ENCODE measurements at places on chromosomes 7 and 10. TPM values are rescaled to one million over a fixed set of nuclear protein-coding genes. Genes with fewer than 3 reads are reported as not detected.

Gene PNLIP
- total RNA-seq: not detected

Gene ZNF736
- total RNA-seq: 22.8 TPM

Gene EFCAB10
- total RNA-seq: not detected

Gene VSTM4
- 0.09 TPM for total RNA-seq

Gene RAB18
- total RNA-seq: 71.1 TPM

Gene ATOH7
- total RNA-seq: not detected

Gene CSTF2T
- total RNA-seq: 29.3 TPM

Gene ODAD2
- total RNA-seq: not detected

Gene COL17A1
- total RNA-seq: not detected

DNA sequence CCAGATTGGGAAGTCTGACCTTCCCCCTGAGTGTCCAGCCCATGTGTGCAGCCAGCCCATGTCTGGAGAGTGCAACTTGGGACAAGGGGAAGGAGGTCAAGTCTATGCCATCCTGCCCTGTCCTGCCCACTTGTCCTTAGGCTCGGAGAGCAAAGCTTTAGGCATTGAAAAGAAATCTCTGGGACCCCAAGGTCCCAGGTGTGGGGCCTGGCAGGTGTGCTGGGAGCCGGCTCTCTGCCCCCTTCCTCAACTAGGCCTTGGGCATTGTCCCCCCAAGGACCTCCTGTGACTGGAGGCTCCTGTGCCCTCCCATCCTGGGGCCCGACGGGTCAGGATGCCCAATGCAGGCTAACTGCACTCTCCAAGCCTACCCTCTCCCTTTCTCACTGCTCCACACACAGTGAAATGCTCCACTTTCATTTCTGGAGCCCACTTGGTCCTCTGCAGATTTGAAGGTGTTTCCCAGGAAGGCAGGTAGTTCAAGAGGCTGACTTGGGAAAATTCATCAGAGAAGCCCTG lies 124.7 kb downstream of the PTPN20 start:
- no peaks in the 10 kb centered on the region for H3K4me1 ChIP-seq
- no peak for DNase-seq
- no peak overlapping the region for H3K27ac ChIP-seq
- H3K27me3 ChIP-seq: no peaks in the 10 kb centered on the region
- H3K36me3 ChIP-seq: no peaks in the 10 kb centered on the region

DNA sequence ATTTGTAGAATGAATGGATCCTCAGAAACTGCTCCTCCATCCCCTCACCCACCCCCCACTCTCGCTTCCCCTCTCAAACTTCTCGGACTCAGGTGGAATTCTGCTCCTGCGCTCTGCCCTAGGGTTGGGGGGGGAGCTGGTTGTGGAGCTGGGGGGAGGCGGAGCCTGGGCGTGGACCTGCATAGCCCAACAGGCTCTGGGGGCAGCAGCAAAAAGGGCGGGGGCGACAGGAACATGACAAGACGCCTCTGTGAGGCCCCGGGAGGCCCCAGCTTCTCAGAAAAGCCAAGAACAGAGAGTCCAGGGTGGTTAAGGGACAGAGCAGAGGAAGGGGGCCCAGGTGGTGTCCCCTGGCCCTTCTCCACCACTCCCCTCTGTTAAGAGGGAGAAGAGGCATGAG lies 3.5 kb downstream of the TSC22D4 start:
- no peak for DNase-seq
- peak overlapping the region; percentile 66 for H3K4me3 ChIP-seq
- H3K36me3 ChIP-seq: peaks cover 26% of the 10 kb centered on the region
- H3K4me1 ChIP-seq: peaks cover 52% of the 10 kb centered on the region
- peak overlapping the region; percentile 90 for H3K27ac ChIP-seq

- no peak overlapping the region for H3K27ac ChIP-seq
- DNase-seq: no peak
- H3K27me3 ChIP-seq: no peaks in the 10 kb centered on the region
- H3K4me3 ChIP-seq: no peak overlapping the region
- H3K36me3 ChIP-seq: no peaks in the 10 kb centered on the region
Observed at GRCh38 chr7:32244806-32245345, 174.7 kb upstream of the PDE1C start.

DNA sequence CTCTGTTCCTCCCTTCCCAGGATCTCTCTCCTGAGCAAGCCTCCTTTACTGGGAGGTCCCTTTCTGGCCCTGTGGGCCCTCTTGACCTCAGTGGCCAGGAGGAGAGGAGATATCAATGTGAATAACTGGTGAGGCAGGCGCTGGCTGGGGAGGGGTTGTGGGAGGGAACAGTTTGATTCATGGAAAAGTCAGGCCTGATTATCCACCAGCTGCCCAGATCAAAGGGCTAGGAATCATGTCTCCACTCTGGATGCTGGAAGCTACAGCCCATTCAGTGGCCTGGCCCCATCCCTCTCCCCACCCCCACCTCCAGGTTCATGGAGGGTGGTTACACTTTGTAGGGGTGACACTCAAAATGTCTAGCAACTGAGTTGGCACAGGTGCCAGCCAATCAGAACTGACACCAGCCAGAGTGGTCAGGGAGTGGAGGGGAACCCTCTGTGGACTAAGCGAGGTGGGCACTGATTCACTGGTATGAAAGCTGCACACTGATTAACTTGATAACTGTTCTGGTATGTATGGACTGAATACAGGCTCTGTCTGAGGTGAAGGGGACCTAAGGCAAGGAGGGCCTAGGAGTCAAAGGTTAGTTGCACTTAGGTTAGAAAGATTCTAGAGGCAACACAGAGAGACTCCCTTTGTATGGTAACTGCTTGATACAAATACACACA lies 4.8 kb downstream of the PRRT4 start:
- no peak overlapping the region for H3K27ac ChIP-seq
- no peak for DNase-seq
- no peak overlapping the region for H3K4me3 ChIP-seq

DNA sequence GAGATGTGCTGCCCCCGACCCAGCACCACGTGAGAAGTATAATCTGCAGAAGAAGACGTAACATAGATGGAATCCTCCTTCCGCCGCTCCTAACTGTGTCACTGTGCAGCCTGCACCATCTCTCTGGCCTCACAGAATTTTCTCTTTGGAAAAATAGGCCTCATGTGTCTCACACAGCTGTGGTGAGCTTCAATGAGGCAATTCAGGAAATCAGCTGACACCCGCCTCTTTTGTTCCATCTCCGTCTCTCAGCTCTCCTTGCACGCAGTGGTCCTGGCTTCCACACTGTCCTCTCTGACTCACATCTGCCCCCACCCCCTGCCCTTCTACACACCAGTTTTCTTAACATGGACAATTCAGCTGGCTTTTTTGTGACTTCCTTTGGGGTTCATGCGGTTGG lies 7.2 kb downstream of the C10orf90 start:
- no peaks in the 10 kb centered on the region for H3K27me3 ChIP-seq
- no peaks in the 10 kb centered on the region for H3K36me3 ChIP-seq
- H3K4me3 ChIP-seq: no peak overlapping the region
- H3K27ac ChIP-seq: no peak overlapping the region
- no peaks in the 10 kb centered on the region for H3K4me1 ChIP-seq
- no peak for DNase-seq

- H3K4me1 ChIP-seq: no peaks in the 10 kb centered on the region
- H3K27me3 ChIP-seq: peaks cover 3% of the 10 kb centered on the region
- no peak for DNase-seq
Observed at GRCh38 chr10:6877722-6878392, 297.8 kb upstream of the PRKCQ start.

- DNase-seq: no peak
- H3K4me1 ChIP-seq: no peaks in the 10 kb centered on the region
- H3K4me3 ChIP-seq: no peak overlapping the region
- no peak overlapping the region for H3K27ac ChIP-seq
- H3K36me3 ChIP-seq: no peaks in the 10 kb centered on the region
- no peaks in the 10 kb centered on the region for H3K27me3 ChIP-seq
Observed at GRCh38 chr7:66974986-66975590, 20.3 kb downstream of the SBDS start.

GRCh38 chr10:132142396-132143161 lies 44.2 kb upstream of the DPYSL4 start:
- DNase-seq: peak; percentile 27
- H3K4me1 ChIP-seq: no peaks in the 10 kb centered on the region
- no peaks in the 10 kb centered on the region for H3K27me3 ChIP-seq
- no peaks in the 10 kb centered on the region for H3K36me3 ChIP-seq

DNA sequence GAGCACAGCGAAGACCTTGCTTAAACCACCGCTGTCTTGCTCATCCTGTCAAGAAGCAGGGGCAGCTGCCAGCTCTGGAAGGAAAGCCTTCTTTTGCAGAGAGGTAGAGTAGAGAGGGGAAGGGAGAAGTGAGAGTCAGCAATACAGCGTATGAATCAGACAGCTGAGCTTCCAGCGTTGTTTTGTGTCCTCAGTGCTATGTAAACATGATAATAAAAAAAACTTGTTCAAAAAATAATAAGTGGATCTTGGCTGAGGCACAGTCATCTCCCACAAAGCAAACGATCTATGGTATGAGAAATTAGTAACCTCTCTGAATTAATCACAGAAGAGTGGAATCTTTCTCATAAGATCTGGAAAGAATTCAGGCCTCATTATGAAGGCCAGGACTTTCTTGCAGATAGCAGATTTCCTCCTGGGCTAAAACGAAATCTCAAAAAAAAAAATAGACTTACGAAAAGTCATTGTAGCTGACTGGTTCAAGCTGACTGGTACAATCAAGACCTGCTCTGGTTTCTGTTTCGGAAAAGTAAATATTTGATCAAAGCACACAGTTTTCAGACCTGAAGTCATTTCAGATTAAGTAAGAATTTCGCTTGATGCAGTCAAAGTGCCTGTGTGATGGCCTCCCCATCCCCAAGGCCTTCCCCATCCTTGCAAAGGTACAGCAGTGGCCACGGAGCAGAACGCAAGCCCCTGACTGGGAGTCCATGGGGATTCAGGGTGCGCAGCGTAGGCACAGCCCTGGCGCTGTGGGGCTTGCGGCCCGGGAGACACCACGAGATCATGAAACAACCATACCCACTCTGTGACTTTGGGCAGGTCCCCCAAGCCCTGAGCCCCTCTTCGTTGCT lies 29.4 kb downstream of the CHST15 start:
- H3K27me3 ChIP-seq: no peaks in the 10 kb centered on the region
- H3K4me1 ChIP-seq: peaks cover 19% of the 10 kb centered on the region
- no peak overlapping the region for H3K4me3 ChIP-seq
- no peaks in the 10 kb centered on the region for H3K36me3 ChIP-seq

DNA sequence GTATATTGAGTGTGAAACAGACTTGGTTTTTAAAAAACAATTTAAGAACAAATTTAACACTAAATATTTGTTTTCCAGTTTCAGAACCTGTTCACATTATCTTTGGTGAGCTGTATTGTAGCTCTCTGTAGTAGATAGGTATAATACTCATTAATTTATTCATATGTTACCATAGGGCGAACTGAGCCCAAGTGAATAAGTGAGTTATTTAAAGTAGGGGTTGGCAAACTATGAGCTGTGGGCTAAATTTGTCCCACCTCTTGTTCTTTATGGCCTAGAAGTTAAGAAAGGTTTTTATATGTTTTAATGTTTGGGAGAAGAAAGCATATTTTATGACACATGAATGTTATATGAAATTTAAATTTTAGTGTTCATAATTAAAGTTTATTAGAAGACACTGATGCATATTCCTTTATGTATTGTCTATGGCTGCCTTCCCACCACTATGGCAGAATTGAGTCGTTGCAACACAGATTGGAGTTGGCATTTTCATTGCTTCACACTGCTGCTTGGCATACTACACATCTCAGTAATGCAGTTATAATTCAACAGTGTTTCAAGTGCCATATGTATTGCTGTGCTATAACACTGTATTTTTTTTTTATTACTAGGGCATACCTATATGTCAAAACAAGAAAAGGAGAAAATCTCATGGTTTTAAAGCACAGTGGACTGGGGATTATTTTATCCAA lies 146.5 kb downstream of the ADK start:
- H3K27me3 ChIP-seq: no peaks in the 10 kb centered on the region
- no peaks in the 10 kb centered on the region for H3K4me1 ChIP-seq
- no peak overlapping the region for H3K4me3 ChIP-seq
- H3K36me3 ChIP-seq: no peaks in the 10 kb centered on the region
- no peak overlapping the region for H3K27ac ChIP-seq
- DNase-seq: no peak

- no peaks in the 10 kb centered on the region for H3K36me3 ChIP-seq
- no peak for DNase-seq
- no peaks in the 10 kb centered on the region for H3K4me1 ChIP-seq
- H3K27ac ChIP-seq: no peak overlapping the region
- H3K27me3 ChIP-seq: no peaks in the 10 kb centered on the region
Observed at GRCh38 chr10:70774810-70775678, 10.1 kb downstream of the TBATA start.

DNA sequence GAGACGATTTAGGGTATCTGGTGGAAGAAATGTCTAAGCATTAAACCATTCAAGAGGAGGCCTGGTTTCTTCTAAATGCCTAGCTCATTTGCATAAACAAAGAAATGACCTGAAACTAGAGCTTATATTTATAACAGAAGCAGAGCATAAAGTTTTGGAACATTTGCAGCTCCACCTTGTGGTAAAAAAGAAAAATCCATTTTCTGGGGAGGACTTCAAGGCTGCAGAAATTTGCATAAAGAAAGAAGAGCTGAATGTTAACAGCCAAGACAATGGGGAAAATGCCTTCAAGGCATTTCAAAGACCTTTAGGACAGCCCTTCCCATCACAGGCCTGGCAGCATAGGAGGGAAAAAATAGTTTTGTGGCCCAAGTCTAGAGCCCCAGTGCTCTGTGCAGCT lies 362.0 kb downstream of the ZNF248 start:
- no peak overlapping the region for H3K4me3 ChIP-seq
- no peaks in the 10 kb centered on the region for H3K36me3 ChIP-seq
- DNase-seq: no peak
- H3K27ac ChIP-seq: no peak overlapping the region

- DNase-seq: no peak
- H3K4me1 ChIP-seq: peaks cover 73% of the 10 kb centered on the region
- peaks cover 29% of the 10 kb centered on the region for H3K36me3 ChIP-seq
- H3K27ac ChIP-seq: no peak overlapping the region
- no peaks in the 10 kb centered on the region for H3K27me3 ChIP-seq
Observed at GRCh38 chr7:44982535-44982923, 3.7 kb upstream of the MYO1G start.

DNA sequence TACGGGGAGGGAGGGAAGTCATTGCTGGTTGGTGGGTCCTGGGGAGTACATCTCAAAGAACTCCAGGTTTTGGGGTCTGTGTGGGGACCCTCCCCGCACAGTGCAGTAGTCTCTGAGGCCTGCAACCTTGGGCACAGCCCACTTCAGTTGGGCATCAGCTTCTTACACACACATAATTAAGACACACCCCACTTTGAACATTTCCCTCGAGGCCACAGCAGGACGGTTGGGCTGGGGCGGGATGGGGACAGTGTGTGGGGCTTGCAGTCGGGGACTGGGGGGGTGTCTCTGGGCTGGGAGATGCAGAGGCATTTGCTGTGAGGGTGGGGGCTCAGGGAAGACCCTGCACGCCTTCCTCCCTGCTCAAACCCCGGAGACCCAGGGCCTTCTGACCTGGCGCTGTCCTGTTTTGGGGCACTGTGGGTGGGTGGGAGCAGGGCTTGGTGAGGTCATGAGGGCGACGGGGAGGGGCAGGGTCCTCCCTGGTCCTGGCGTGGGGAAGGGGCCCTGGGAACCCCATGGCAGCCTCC lies 1.3 kb downstream of the LFNG start:
- peak overlapping the region; percentile 31 for H3K27ac ChIP-seq
- H3K27me3 ChIP-seq: no peaks in the 10 kb centered on the region
- peaks cover 53% of the 10 kb centered on the region for H3K4me1 ChIP-seq
